ENCODE measurements at places on chromosomes 16 and 17.

DNA sequence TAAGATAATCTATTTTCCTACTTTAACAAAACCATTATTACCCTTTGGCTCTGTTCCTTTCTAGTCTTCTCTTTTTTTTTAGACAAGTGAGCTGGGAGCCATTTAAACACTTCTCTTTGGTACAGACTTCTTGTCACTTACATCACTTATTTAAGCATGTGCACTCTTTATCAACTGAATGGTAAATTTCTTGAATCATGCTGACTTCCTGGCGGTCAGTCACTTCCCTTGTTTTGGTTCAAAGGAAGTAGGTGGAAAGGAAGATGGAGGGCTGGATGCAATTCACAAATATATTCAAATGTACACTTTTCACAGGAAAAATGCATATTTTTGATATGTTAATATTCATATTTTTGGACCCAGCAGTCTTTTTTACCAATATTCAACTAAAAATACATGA lies 97.1 kb downstream of the ITFG1 start:
- no peak for DNase-seq

DNA sequence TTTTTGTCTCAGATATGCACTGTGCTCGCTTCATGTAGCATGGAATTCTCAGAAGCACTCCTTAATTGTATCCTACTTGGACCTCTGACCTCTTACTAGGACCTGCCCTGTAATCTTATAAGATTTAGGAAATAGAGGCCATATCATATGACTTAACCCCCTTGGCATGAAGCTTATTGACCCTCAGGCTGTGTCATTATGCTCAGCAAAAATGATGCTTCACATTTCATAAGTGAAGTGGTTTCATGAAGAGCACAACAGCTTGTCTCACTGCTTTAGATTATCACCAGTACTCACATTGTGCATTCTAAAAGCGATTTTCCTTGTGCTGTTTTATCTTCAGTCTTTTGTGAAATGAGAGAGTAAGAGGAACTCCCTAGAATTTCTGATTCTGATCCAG lies 6.4 kb downstream of the PHKB start:
- no peak for DNase-seq

- DNase-seq: no peak
These were observed 13.9 kb downstream of the MMP2 start for GRCh38 chr16:55492756-55493380.

- no peak for DNase-seq
These were observed 8.5 kb upstream of the WNT9B start for GRCh38 chr17:46842835-46843234.

GRCh38 chr16:53041320-53042051 lies 11.2 kb downstream of the CHD9NB start:
- DNase-seq: no peak

DNA sequence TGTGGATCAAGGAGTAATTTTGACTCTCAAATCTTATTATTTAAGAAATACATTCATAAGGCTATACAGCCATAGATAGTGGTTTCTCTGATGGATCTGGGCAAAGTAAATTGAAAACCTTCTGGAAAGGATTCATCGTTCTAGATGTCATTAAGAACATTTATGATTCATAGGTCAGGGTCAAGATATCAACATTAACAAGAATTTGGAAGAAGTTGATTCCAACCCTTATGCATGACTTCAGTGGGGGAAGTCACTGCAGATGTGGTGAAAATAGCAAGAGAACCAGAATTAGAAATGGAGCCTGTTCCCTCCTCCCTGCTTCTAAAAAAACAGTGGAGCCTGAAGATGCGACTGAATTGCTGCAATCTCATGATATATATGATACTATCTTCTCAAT lies 36.6 kb upstream of the HNF1B start:
- no peak for DNase-seq

DNA sequence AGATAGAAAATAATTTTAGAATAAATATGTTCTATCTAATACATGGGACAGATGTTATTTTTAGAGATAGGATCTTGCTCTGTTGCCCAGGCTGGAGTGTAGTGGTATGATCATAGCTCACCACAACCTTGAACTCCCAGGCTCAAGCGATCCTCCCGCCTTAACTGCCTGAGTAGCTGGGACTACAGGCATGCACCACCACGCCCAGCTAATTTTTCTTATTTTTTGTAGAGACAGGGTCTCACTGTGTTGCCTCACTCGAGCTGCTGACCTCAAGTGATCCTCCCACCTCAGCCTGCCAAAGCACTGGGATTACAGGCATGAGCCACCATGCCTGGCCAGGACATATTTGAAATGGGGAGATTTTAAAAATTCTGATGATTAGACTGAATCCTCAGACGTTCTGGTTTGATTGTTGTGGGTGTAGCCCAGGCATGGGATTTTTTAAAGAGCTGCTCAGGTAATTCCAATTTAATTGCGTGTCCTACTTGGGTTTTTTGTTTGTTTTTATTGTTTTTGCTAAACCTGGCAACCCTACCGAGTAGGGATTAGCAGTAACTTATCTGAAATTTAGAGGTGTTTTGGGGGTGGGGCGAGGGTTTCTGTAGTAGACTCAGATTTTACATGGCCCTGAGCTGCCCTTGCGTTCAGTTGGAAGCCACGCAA lies 142.9 kb downstream of the RAB11FIP4 start:
- no peak for DNase-seq

GRCh38 chr17:6989779-6990178 lies 6.1 kb upstream of the ALOX12 start:
- DNase-seq: no peak

GRCh38 chr16:13727943-13728342 lies 192.0 kb upstream of the ERCC4 start:
- DNase-seq: no peak

DNA sequence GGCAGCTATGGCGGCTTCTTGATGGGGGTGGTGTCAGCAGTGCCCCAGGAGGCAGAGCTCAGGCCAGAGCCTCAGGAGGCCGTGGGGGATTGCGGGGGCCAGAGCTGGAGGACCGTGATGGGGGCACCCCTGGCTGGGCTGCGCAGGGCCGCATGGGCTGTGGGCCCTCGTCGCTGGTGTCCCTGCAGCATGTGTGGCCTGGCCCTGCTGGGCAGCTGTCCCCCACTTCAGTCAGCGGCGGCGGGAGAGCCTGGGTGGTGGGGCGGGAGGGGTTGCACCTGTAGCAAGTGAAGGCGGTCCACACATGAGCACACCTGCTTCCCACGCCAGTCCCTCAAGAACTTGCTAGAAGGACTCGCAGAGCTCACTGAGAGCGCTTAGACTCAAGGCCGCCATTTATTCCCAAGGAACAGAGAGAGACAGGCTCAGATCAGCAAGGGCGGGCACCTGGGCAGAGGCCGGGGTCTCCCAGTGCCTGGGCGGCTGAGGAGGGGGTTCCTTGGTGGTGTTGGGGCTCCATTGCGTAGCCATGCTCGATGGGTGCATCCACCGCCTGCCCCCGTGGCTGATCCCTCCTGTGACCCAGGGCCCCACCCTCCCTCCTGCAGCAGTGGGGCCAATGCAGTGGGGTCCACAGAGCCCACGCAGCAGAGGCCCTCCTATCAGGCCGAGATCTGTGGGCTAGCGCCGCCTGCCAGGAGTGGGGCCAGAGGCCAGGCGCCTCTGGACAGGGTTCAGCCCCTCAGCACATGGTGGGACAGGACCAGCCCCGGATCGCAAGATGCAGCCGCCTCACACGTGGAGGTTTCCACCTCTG lies 15.7 kb downstream of the PRSS27 start:
- DNase-seq: no peak

DNA sequence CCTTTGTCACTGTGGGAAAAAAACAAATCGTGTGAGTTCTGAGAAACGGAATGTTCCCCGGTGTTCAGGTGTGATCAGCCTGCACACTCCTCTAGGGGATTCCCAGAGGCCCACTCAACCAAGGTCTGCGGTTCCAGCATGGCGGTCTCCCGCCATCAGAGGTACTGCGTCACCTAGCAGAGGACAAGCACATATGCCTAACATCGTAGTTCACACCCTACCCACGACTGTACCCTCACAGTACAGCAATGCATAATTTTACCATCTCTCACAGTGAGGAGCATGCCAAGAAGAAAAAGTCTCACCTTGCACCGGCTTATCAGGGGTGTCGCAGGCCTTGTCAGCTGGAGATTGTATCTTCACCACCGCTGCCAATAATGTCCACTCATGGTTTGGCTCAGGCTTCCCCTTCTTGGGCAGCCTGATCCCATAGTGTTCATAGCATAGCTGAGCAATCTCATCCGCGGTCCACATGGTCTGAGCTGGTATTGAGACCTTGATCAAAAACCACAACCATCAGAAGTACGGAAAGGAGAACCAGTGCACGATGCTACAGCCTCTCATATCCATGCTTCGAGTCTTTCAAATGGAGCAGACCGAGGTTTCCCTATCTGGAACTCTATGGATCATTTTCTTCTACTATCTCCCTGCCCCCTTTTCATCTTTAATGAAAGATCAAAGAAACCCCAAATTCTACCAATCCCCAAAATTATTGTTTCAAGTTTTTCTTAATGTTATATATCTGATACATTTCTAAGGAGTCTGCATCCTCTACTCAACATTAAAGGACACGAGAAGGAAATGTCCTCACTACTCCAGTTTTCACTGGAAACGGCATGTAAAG lies 2.5 kb downstream of the ADAT1 start:
- no peak for DNase-seq

DNA sequence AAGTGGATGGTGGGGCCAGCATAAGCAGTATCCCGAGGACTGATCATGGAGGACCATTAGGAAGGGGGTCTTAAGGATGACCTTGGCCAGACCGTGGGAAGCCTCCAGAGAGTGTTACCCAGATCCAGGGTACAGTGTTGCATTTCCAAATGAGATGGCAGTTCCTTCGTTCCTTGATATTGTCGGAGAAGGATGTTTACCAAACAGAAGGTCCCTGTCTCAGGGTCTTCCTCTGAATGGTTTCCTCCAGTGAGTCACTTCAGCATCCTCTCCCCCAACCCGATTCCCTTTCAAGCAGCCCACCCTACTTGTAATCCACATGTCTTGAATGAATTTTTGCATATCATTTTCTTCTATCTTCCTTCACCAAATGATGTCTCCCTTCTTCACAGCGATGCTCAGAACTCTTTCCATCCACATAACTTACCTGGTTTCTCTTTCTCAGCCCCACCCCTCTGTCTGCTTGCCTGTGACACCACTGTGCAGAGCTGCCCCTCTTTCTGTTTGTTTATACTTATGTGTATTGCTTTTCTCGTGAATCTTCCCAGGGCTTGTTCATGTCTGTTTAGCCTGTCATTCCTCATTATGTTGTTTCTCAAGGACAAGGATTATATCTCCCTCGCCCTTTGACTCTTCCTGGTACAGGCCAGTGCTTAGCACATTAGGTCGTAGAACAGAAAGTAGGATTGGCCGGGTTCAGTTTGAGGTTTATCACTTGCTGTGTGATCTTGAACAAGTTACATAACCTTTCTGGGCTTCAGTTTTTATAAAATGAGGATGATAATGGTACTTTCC lies 5.7 kb downstream of the GOSR2 start:
- no peak for DNase-seq

DNA sequence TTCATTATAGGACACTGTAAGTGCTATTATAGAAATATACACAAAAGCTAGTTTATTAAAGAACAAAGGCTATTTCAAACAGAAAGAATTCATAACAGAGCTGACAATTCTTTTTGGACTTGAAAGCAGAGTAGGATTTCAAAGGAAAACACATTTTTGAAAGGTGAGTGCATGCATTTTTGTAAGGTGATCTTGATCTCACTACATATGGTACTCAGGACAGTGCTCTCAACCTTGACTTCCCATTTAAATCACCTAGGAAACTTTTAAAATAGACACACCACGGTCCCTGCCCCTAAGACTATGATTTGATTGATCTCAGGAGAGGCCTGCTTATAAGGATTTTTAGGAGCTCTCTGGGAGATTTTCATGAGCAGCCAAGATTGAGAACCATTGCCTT lies 1362.0 kb downstream of the CDH8 start:
- no peak for DNase-seq

DNA sequence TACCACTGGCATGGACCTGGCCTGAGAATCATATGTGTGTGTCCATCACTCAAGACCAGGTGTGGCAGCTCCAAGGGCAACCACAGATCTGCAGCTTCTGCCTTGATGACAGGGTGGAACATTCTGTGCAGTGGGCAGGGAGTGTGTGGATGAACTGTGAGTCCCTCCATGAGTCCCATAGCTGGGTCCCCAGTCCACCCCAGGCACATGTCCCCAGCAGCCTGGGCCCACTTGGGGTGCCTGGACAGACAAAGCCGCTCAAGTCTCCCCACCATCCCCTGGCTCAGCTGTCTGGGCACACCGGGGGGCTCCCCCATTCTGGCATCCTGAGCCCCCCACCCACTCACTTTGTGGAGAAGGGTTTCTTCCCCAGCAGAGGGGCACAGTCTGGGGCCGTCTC lies 4.6 kb upstream of the KRT16 start:
- DNase-seq: no peak

DNA sequence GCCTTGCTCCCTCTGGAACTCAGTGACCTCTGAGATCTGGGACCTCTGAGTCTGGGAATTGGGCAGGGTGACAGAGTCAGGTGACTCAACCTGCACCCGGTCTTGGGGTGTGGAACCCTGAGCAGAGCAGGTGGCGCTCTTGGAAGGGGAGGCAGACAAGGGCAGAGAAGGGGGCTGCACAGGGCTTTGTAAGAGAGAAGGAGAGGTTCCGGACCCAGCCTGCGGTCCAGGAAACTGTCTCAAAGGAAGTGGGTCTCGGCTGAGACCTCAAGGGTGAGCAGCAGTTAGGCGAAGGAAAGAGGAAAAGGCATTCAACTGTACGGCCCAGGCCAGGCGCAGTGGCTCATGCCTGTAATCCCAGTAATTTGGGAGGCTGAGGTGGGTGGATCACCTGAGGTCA lies 10.0 kb upstream of the RIPOR1 start:
- DNase-seq: no peak

DNA sequence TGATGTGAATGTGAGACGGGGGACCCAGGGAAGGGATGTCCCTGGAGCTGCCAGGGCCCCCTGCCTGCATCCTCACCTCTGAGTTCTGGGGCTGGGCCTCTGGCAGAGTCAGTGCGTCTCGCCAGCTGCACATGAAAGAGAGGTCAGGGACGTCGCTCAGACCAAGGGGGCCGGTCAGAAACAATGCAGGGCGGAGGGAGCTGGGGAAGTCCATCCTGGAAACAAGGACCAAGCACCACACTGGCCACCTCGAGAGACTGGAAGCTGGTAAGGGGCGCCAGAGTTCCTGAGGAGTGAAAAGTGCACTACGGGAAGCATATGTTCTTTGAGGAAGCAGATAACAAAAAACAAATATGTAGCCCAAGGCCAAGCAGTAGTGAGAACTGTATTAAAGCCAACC lies 2.1 kb downstream of the TAF1C start:
- no peak for DNase-seq

DNA sequence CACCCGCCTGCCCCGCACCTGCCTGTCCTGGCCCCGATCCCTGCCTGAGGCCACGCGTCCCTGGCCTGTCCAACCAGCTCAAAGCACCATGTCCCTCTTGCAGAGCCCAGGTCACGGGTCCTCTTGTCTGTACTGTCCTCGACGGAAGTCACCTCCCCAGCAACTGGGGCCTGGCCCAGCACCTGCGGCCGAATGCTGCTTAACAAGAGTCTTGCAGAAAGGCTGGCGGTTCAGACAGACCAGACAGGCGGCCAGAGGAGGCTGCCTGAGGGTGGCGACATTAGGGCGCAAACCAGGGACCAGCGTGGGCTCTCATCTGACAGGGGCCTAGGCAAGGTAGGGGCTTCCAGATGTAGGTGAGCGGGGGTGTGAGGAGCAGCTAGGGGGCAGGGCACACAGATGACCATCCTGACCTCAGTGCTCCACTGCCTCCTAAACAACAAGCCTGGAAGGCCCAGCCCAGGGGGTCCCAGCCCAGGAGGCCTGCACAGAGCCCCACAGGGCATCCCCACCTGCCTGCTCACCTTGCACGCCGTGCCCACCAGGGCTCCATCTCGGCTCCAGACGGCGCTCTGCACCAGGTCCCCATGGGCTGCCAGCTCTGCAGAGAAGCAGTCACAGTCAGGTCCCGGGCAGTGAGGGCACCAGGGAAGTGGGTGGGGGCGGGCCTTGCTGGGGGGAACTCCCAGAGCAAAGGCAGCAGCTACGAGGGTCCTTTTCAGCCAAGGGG lies 11.3 kb downstream of the CORO7 start:
- no peak for DNase-seq

Measured in fibroblast of skin of left biceps (primary cell).